ENCODE measurements at places on chromosomes 7 and 10.

GRCh38 chr10:84541289-84541637, 212.9 kb downstream of the CCSER2 start:
- no peak for DNase-seq

DNA sequence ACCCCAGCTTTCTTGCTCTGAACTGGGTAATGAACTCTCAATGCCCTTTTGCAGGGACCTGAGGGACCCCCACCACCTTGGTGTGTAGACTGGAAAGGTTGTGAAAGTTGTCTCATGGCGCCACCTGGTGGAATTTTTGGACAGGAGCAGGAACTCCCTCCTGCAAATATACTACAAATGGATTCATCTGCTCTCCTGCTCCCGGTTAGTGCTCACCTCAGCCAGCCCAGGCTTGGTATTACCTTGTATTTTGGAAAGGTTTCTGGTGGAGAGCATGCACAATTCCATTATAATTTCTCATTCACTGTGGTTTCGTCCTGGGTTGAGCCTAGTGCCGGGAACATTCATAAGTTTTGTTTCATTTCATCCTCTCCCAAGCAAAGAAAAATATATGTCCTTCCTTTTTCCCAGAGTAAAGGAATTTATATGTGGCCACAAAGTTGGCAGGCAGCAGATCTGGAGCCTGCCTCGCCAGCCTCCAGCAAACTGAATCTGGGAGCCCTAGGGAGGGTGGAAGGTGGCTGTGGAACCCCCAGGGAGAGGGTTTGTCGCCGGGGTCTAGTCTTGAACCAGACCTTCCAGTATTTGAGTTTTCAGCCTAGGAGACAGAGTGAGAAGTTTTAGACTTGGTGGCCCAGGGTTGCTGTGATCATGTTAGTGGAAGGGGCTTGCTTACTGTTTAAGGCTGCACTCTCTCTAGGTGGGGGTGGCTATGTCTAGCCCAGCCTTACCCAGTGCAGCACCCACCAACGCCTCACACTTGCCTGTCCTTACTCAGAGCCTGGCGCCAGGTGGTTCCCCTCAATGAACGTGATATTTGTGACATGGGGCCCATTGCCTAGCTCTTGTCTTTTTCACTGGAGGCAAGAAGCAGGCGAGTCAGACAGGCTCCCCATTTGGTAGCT, 9.5 kb downstream of the FAM241B start:
- no peak for DNase-seq

GRCh38 chr10:121709675-121710073, 111.4 kb upstream of the FGFR2 start:
- DNase-seq, result no peak

DNA sequence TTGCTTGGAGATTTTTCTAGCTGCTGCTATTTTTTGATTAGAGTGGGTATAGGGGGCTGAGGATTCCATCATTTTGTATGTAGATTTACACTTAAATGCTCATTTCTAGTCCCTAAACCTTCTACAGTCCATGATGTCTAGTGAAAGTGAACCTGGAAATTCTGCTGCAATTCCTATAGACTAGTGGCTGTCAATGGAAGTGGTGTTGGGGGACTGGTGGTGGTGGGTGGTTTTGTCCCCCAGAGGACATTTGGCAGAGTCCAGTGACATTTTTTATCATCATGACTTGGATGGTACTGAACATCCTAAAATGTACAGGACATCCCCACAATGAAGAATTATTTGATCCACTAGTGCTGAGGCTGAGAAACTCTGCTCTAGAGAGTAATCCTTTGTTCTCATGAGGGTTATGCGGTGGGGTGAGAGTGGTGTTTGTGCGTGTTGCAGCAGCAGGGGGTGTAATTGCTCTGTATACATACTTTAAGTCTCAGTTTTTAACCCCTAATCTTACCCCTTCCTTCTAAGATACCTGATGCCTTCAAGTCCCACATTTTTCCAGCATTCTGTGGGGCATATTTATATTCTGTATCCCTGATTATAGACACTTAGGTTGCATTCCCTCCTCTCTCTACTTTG, 35.0 kb downstream of the KIF11 start:
- DNase-seq, result no peak

DNA sequence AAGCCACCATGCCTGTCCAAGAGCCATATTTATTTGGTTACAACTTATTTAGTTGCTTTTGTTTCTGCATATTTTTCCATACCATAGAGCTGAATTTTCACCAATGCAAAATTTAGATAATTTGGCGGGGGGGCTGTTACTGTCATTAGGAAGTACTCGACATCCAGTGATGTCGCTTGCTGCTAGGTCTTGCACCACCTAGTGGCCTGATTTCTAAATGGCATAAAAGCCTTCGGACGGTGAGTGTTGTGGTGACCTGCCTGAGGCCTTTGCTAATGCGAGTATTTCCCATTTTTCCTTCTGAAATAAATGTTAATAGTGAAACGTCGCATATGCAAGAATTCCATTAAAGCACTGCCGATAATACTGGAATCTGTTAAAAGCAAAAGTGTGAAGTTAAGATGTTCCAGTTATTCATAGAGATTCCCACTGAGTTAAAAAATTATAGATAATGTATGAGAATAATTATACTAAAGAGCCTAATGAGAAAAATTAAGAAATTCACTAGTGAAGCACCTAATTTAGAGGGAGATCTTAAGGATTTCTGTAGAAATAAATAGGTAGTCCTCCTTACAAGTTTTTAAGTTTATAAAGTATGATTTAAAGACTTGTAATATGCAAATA, 86.1 kb upstream of the DNAJB6 start:
- DNase-seq, result no peak

- DNase-seq, result no peak
These were observed 547 bp downstream of the DDIT4 start for GRCh38 chr10:72274213-72274729.

GRCh38 chr7:135888740-135889139, 88.4 kb downstream of the MTPN start:
- DNase-seq, result no peak

DNA sequence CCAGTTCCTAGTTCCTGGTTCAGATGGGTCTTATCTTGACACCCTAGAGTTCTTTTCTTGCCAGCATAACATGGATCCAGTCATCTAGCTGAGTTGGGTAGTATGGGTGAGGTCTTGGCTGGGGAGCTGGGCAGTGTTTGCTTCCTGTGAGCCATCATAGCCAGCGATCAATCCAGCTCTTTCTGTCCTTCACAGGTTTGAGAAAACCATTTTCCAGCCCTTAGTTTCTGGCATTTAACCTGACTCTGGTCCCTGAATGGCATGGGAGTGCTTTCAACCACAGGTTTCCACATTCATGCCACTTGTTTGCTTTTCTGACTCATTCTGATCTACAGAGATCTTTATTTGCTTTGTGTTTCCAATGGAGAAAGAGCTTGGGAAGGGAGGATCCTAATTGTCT, 8.6 kb downstream of the SLC13A1 start:
- no peak for DNase-seq

- DNase-seq, result no peak
These were observed 76.4 kb upstream of the GALNT17 start for GRCh38 chr7:71055504-71055903.
